Mononuclear cell (primary cell): ENCODE measurements at places on chromosomes 7 and 10. TPM values are rescaled to one million over a fixed set of nuclear protein-coding genes. Genes with fewer than 3 reads are reported as not detected.

DEPP1 gene
- total RNA-seq: 0.21 TPM

KAZALD1 gene
- total RNA-seq: 0.42 TPM

TMEM236 gene
- total RNA-seq: under 0.01 TPM

NPFFR1 gene
- total RNA-seq: under 0.01 TPM

NUPR2 gene
- total RNA-seq: not detected

GBF1 gene
- 16.7 TPM for total RNA-seq

SUN3 gene
- total RNA-seq: 0.10 TPM

LIPM gene
- total RNA-seq: not detected

UNC5B gene
- total RNA-seq: 0.10 TPM

RSU1 gene
- total RNA-seq: 80.0 TPM
